Stimulated activated CD4-positive, alpha-beta T cell treated with anti-CD3 and anti-CD28 coated beads, Interleukin-15, amount 100 ng/mL, for 1 hour (primary cell): ENCODE measurements at places on chromosomes 5 and 9.

GRCh38 chr9:133558191-133559126, 24.0 kb downstream of the ADAMTSL2 start:
- no peak for DNase-seq

DNA sequence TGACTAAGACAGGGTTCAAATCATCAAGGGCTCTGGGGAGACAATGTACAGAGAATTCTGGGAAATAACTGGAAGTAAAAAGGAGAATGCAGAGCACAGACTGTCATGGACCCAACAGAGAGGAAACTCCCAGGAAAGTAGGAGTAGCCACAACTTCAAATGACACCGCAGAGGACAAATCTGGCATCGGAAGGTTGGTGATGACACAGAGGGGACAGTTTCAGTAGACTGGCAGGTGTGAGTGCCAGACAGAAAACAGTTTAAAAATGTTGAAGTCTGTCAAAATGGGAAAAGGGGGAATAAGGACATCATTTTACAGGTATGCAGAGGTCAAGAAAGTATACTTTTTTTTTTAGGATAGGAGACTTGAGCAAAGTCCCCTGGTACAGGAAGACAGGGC, 70.2 kb downstream of the EPB41L4A start:
- DNase-seq: no peak

DNA sequence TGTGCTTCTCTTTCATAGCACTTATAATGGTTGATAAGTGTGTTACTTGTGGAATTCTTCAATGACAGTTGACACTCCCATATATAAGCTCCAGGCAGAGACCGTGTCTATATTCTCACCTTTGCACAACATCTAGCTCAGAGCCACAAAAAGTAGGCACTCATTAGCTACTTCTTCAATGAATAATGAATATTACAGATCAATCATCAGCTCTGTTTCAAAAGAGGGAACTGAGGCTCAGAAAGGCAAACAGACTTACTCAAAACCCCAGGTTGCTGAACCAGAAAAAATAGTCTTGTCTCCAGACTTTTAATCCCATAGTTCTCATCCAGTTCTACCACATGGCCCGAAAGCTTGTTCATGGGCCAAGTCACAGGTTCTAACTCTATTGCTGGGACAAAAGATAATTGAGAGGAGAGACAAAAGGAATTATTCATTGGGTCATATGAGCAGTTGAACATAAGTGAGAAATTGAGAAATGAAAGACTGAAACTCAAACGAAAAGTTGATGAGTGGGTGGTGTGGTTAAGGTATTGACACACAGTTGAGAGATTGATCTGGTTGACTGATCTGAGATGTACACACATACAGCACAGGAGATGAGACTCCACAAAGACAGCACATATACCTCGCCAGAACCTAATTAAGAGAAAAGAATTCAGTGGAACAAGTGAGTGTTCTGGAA, 381.6 kb downstream of the EFNA5 start:
- no peak for DNase-seq

GRCh38 chr5:2207109-2207399, 324.3 kb upstream of the IRX4 start:
- no peak for DNase-seq

DNA sequence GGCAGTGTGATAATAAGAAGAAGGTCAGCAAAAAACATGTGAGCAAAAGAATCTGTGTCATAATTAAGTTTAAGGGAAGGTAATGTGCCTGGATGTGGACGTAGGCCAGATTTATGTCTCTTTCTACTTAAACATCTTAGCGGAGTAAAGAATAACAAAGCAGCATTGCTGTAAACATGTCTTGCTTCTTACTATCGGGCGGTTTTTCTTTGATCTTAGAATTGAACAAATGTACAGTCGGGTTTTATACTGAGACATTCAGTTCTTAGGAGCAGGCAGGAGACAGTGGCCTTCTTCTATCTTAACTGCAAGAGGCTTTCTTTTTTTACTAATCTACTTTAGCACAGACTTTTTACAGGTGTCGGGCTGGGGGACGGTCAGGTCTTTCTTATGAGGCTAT, 40.4 kb upstream of the FLT4 start:
- DNase-seq: no peak

GRCh38 chr5:39742916-39743315, 318.1 kb upstream of the DAB2 start:
- no peak for DNase-seq

DNA sequence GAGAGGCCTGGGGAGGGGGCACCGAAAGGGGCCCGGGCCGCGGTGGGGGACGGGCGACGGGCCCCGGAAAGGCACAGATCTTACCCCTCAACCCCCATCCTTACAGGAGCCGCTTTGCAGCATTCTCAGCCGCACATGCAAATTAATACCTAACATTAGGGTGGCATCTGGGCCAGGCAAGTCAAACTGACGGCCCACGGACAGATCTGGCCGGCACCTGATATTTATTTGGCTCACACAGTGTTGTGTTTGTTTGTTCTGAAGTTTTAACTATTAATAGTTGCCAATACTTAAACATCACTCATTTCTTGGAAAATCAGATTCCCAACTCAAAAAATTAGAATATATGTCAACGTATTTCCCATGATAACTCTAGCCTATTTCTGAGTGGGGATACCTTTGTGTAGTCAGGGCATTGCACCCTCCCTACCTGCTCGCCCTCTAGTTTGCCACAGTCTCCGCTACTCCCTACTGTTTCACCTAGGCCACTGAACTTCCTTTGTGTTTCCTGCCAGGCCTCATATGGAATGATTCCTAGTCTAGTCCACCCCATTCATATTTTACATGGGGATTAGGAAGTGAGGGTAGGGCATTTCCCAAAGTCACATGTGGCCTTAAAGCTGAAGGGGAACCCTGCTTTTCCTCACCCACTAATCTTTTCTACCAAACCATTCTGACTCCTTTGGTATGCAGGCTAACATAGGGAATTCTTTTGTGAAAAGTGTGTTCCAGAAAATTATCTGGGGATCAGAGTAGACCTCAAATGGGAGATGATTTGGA, 71.9 kb upstream of the LARP1 start:
- DNase-seq: no peak
